ENCODE measurements at places on chromosomes 16 and 17.

- no peak for DNase-seq
Observed at GRCh38 chr16:3252967-3253366, 3.5 kb downstream of the MEFV start.

- DNase-seq: no peak
Observed at GRCh38 chr16:66508248-66508913, 41.5 kb downstream of the TK2 start.

- DNase-seq: no peak
Observed at GRCh38 chr16:68444056-68444657, 4.2 kb downstream of the SMPD3 start.

GRCh38 chr16:19809121-19809635, 75.5 kb downstream of the GPRC5B start:
- DNase-seq: no peak

GRCh38 chr17:55198690-55199370, 65.9 kb upstream of the HLF start:
- no peak for DNase-seq

GRCh38 chr17:68909066-68909465, 46.1 kb downstream of the ABCA8 start:
- DNase-seq: no peak

DNA sequence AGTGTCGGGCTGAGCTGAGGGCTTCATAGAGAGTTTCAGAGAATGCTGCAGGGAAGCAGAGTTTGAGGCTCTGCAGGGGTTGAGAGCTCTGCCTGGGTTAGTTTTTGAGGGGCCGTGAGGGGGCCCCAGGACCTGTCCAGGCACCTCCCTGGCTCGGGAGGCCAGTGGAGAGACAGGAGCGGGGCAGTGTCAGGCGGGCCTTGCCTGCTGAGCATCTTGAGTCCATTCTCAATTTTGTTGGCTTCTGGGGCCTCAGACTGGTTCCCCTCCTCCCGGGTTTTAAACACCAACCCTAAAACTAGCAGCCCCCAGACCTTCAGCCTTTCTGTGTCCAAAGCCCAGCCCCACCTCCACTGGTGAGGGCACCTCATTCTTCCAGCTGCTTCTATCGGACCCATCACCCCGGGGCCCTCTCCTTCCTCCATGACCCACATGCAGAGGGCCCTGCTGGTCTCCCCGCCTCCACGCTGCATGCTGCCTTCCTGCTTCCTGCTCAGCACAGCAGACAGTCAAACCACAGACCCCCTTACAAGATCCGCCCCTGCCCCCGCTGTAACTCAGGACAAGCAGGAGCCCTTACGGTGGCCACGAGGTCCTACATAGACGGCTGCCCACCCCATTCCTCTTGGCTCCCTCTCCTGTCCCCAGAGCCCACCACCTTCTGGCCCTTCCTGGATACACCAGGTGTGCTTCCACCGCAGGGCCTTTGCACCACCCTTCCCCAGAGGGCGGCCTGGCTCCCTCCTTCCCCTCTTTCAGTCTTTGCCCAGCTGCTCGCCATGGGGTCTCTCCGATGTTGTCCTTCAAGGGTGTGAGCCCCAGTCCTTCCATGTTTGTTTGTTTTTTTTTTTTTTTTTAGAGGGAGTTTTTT, 3.8 kb downstream of the RNF213 start:
- DNase-seq: no peak
